A172 (cell line): ENCODE measurements at places on chromosomes 3 and 15. TPM values are rescaled to one million over a fixed set of nuclear protein-coding genes. Genes with fewer than 3 reads are reported as not detected.

The BUB1B gene
- 73.0 and 82.1 TPM in 2 replicates for total RNA-seq

The ACTRT3 gene
- 2.9 and 3.3 TPM in 2 replicates for total RNA-seq

The IGSF11 gene
- total RNA-seq = not detected in 2 replicates

The ZNF662 gene
- total RNA-seq = not detected in 2 replicates

The C3orf20 gene
- total RNA-seq = not detected in 2 replicates

- peak; percentile 22 for DNase-seq
Measured at GRCh38 chr3:160703974-160704373, 27.0 kb downstream of the ARL14 start.

DNA sequence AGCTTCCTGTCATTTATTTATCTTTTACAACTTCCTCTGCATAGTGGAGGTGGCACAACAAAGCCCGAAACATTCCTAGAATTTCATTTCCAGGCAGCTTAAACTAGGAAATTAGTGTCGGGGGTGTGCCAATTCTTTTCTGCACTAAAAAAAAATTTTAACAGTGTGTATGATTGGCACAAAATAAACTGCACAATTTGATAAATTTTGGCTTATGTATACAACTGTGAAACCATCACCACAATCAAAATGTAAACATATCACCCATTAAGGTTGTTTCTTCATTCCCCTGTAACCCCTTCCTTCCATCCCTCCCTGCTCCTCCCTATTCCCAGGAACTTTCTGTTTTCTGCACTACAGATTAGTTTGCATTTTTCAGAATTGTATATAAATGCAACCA lies 54.7 kb downstream of the RPL39L start:
- peak; percentile 34 for DNase-seq

GRCh38 chr15:88655800-88656488 lies 17.1 kb downstream of the ISG20 start:
- DNase-seq = no peak

GRCh38 chr3:61903931-61904657 lies 342.7 kb downstream of the PTPRG start:
- DNase-seq = no peak

DNA sequence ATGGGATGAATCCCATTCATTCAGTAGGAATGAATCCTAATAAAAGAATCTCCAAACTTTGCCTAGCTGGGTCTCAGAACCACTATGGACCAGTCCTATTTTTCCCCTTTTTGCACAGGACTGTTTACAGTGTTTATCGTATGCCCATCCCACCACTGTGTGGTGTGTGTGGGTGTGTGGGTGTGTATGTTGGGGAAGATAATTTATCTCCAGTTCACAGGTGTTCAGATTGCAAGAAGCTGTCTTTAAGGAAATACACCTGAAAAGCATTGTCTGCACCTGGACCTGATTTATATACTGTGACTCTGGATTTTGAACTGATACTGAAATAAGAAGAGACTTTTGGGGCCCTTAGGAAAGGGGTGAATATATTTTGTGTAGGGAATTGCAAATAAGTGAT lies 24.7 kb upstream of the SHF start:
- DNase-seq = no peak

DNA sequence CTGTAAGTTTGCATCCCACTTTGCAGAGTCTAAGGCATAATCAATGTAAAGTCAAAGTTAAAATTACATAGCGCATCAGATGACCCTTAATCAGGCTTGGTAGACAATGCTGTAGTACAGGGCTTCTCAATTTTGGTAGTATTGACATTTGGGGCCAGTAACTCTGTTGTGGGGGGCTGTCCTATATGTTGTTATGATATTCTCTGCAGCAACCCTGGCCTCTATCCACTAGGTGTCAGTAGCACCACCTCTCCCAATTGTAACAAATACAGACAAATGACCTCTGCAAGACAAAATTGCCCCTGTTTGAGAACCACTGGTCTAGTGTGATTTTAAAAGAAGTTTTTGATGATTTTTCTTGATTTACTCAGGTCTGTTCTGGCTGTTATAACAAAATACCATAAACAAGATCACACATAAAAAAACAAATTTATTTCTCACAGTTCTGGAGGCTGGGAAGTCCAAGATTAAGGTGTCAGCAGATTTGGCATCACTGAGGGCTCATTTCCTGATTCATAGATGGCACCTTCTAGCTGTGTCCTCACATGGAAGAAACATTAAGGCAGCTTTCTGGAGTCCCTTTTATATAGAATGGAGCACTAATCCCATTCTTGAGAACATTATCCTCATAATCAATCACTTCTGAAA lies 37.6 kb upstream of the SLC9A9 start:
- peak; percentile 43 for DNase-seq

DNA sequence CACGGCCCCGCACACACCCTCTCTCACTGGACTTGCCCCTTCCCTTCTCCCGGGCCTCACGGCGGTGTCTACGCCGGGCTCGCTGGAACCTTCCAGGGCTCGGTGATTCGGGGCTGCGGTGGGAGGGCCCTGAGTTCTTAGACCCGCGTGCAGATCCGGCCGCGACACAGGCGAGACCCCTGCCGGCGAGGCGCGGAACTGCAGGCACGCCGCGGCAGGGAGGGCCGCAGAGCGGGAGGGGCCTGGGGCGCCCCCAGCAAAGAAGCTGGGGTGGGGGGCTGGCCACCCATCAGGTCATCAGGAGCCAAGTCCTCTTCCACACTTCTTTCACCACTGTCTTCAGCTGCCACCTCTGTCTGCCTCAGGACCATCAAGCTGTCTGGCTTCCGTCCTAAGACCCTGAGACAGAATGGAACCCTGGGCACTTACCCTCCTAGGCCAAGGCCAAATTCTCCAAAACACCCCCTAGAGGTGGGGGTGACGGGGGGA lies 164.5 kb downstream of the XXYLT1 start:
- no peak for DNase-seq

GRCh38 chr15:81723701-81724100 lies 322.1 kb downstream of the MEX3B start:
- no peak for DNase-seq

DNA sequence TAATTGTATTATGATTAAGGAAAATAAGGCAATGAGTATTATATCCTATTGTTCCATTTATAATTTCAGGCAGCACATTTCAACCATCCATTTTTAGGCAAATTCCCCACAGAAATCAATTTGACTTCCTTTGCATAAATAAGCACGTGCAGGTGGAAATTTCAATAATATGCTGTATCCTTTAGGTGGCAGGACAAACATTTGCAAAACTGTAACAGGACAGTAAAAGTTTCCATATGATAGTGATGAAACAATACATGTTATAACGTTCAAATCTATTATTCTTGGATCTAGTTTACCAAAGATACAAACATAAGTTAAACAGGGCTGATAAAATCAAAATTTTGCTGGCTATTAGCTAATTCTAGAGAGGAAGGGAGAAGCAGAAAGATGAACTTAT lies 8.5 kb downstream of the UACA start:
- no peak for DNase-seq

DNA sequence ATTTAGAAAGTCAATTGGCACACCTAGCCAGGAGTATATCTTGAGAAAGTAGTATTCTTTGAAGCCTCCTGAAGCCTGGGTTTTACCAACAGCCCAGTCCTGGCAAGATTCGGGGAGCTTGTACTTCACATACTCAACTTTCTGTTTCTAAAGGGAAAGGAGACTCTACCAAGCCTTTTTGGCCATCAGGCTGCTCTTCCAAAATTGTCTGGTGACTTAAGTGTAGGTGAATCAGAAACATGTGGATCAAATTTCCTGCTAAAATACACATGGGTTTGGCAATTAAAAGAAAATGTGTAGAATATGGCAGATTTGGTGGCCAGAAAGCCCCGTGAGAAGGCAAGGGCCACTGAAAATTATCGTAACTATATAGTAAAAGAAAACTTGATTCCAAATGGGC lies 15.9 kb upstream of the GREM1 start:
- no peak for DNase-seq

- no peak for DNase-seq
Measured at GRCh38 chr3:167700046-167700445, 34.6 kb downstream of the PDCD10 start.

DNA sequence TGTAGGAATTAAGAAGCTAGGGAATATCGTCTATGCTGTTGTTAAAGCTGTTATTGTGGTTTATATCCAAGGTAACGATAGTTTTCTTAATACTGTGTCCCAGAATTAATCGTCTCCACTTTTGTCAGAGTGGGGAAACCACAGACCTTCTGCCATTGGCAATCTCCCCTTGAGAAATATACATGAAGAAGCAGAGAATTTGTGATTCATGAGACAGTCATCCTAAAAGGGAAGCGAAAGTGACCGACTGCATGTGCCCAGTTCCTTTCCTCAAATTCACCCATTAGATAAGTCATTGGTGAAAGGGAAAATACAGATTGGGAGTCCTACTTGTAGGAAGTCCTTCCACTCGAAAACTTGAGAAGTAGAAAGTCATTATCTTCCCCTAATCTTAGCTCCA lies 26.6 kb downstream of the DIPK2A start:
- peak; percentile 84 for DNase-seq

DNA sequence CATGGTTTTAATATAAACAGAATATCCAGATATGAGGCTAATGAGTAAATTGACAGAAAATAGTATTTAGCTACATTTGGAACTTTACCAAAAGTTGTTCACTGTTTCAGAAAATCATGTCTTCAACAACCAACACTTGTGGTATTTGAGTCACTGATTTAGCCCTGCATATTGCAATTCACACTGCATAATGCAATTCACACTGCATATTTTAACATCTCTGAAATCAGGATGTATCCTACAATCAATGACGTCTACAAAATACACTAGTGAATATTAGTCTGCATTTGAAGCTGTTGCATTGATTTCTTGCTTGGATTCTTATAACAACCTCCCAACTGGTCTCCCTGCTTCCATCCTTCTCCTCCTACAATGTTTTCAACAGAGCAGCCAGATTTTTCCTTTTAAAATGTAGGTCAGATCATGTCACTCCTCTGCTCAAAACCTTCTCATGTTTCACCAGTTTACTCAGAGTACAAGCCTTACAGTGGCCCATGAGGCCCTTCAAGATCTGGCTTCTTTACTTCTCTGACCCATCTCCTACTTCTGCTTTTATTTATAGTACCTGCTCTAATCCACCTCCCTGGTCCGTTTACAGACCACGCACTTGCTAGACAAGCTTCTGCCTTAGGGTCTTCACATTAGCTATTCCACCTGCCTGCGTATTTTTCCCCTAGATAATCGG lies 11.4 kb upstream of the RAB11A start:
- DNase-seq = no peak

- no peak for DNase-seq
Measured at GRCh38 chr15:70778258-70779076, 15.1 kb upstream of the UACA start.

DNA sequence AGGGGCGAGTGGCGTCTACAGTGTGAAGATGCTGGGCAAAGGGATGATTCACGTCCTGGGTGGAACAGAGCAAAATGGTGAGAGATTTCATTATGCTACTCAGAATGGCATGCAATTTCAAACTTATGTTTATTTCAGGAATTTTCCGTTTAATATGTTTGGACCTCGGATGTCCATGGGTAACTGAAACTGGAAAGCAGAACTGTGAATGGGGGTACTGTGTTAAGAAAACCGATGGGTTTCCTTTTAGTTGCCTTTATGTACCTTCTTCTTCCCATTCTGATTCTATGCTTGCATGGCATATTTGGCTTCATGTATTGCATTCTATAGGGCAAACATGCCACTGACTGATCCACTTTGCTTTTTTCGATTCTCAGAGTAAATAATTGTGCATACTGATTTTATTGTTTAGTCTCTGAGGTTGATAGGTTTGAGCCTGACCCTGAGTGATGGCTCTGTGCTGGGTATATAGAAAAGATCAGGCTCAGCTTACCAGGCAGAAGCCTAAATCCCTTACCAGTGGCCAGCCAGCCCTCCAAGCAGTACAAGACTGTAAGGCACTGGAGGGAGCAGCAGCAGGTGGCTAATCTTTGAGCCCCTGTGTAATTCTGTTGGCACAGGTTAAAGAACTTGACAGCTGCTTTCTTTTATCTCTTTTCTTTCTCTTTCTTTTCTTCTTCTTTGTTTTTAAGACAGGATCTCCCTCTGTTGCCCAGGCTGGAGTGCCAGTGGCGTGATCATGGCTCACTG lies 4.5 kb downstream of the QTRT2 start:
- DNase-seq = no peak

GRCh38 chr15:101675015-101675414 lies 22.8 kb upstream of the TM2D3 start:
- peak; percentile 80 for DNase-seq

DNA sequence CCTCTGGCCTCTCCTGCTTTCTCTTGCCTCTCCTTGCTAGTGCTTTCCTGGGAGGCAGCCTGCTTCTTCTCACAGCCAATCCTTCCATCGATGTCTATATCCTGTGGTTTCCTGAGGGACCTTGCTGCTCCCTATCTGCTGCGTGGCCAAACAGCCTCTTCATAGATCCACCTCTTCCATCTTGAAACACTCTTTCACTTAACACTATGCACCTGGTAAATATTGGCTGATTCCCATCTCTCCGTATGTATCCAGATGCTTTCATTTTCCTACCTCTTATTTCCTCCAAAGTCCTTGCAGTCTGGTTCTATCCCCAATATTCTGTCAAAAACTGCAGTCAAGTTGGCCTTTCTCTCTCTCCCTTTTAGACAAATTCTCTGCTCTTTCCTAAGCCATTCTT lies 205.2 kb upstream of the CFAP20DC start:
- DNase-seq = no peak

DNA sequence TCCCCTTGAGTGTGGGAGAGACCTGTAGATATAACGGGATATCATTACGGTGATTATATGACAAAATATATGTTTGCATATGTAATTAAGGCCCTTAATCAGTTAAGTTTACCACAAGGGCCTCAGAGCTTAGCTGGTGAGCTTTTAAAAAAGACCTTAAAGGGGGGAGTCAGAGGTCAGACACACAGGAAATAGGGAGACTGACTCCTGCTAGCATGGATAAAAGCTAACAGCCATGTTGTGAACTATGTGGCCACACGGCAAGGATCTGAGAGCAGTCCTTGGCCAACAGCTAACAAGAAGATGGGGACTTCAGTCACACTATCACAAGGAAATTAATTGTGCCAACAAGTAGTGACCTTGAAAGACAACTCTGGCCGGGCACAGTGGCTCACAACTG lies 3.1 kb downstream of the STAG1 start:
- DNase-seq = no peak

DNA sequence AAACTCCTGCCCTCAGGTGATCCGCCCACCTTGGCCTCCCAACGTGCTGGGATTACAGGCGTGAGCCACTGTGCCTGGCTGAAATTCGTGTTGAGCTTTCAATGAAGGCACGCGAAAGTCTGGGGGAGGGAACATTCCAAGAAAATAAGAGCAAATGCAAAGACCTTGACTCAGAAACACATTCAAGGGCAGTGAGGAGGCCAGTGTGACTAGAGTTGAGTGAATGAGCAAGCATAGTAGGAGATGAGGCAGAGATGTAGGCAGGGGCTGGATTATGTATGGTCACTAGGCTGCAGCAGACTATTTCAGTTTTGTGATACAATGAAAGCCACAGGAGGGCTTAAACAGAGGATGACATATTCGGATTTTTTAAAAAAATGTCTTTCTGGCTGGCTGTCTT lies 67.0 kb downstream of the SCN11A start:
- no peak for DNase-seq

GRCh38 chr3:4471907-4472306 lies 4.8 kb upstream of the SUMF1 start:
- DNase-seq = no peak

- no peak for DNase-seq
Measured at GRCh38 chr15:90003736-90004135, 2.6 kb downstream of the ZNF710 start.

- DNase-seq = peak; percentile 27
Measured at GRCh38 chr15:39770748-39771689, 11.6 kb downstream of the FSIP1 start.
